ENCODE measurements at places on chromosomes 5 and 9. TPM values are rescaled to one million over a fixed set of nuclear protein-coding genes. Genes with fewer than 3 reads are reported as not detected.

SPINK1 gene
- total RNA-seq = 0.63 TPM

GAS1 gene
- total RNA-seq = 0.10 TPM

DDX4 gene
- total RNA-seq = not detected

FOXD4L4 gene
- 0.07 TPM for total RNA-seq

PHAX gene
- 70.0 TPM for total RNA-seq

AQP7 gene
- total RNA-seq = 0.31 TPM

CAVIN4 gene
- total RNA-seq = 0.29 TPM

INSL6 gene
- not detected for total RNA-seq

NDUFB6 gene
- 119 TPM for total RNA-seq

Data from A549 treated with Hydrocortisone at 1 μM for 4 hours (cell line).